ENCODE measurements at places on chromosomes 1 and 21. TPM values are rescaled to one million over a fixed set of nuclear protein-coding genes. Genes with fewer than 3 reads are reported as not detected.

Gene LCE1F
- not detected for total RNA-seq

GRCh38 chr1:4931486-4931885, 277.1 kb downstream of the AJAP1 start:
- no peak for DNase-seq

- no peak for DNase-seq
These were observed 179.2 kb upstream of the LMO4 start for GRCh38 chr1:87149241-87150041.

DNA sequence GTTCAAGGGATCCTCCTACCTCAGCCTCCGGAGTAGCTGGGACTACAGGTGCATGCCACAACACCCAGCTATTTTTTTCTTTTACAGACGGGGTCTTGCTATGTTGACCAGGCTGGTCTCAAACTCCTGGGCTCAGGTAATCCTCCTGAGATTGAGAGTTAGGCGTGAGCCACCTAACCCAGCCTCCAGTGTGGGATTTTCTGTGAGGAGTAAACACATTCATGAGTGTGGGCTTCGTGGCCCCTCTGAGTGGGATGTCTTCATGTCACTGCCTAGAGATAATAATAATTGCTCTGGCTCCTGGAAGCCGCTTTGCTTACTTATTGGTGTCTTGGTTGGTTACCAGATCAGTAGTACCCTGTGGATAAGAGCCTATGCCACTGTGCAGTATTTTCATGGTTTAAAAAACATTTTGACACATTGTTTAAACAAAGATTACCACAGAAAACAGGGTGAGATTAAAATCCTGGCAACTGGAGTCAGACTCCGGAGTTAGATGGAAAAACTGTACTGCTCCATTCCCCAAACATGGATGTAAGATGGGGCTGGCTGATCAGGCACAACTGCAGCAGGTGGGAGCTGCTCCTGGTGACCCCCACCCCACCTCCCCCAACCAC, 159.1 kb upstream of the RAB4A start:
- DNase-seq: no peak

Gene KLHDC7A
- total RNA-seq: not detected

Gene CCDC185
- not detected for total RNA-seq

Gene ADGRL4
- 18.7 TPM for total RNA-seq

All from esophagus muscularis mucosa (tissue), 4 donors.